Effector memory CD8-positive, alpha-beta T cell (primary cell): ENCODE measurements at places on chromosomes 4 and X.

DNA sequence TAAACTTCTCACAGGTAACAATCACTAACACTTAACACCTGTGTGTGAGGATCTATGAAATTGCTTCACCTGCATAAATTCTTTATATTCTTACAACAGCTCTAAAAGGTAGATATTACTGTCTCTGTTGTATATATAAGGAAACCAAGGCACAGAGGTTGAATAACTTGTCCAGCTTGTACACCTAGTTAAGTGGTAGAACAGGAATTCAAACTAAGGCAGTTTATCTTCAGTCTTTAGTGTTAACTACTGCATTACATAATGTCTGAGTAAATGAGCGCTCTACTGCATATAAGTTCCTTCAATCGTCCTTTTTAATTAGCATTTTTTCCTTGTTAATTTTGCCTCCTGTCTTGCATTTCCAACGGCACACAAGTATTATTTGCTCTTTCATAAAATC lies 15.0 kb downstream of the USP9X start:
- no peak for DNase-seq

GRCh38 chrX:66039944-66040343 lies at the start of gene VSIG4:
VSIG4 (minus strand) TSS chrX:66040080; CDS start chrX:66039998, 82 bp downstream.
- DNase-seq = no peak

- no peak for DNase-seq
Measured at GRCh38 chr4:166284221-166284620, 411.2 kb downstream of the TLL1 start.

GRCh38 chrX:22081475-22082092 lies 49.5 kb downstream of the PHEX start:
- DNase-seq = peak; percentile 5

DNA sequence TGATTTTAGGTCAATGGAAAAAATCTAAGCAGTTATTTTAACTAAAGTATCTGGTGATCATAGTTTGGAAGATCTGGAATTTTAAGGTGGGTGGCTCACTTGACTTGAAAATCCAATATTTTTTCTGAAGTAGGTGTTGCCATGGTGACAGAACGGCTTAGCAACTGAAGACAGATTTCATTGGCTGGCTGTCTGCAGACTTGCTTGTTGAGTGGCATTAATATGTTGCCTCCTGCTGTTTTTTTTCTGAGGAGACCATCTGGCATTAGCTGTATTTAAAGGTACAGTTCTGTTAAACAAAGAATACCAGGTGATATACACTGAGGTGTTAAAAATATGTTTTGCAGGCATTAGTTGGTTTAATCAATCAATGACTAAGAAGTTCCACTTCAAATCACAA lies 19.8 kb downstream of the CPE start:
- no peak for DNase-seq

DNA sequence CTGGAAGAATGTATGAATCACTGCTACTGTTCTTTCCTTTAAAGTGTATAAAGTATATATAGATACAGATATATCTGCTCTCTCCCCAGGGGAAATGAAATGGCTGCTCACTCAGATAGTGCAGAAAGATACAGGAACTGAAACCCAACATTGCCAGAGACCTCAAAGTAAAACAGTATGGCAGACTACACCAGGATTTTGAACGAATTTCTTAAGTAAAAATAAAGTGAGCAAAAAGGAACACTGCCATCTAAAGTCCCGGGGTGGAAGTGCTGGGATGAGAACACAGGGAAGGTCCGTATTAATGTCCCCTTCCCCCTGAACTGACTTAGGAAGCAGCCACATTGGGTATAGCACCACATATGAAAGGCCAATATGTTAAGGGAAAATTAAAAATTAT lies 93.4 kb downstream of the TMA16 start:
- DNase-seq = no peak

- DNase-seq = no peak
Measured at GRCh38 chr4:55834086-55834795, 14.7 kb downstream of the EXOC1L start.

DNA sequence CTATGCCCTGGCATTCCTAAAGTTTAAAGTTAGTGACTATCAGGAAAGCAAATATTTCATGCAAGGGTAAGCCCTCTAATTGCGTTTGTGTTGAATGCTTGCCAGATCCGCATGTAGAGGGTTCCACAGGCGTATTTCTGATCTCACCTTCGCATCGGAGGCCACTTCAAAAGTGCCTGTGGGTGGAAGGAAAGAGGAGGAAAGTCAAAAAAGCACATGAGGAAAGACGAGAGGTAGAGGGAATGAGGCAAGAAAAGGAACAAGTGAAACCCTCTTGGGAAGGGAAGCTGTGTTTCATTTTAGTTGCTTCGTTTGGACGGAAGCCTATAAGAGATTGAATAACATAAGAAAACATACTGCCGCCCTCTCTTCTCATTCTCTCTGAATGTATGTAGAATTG lies 628.8 kb downstream of the SPRY1 start:
- no peak for DNase-seq

DNA sequence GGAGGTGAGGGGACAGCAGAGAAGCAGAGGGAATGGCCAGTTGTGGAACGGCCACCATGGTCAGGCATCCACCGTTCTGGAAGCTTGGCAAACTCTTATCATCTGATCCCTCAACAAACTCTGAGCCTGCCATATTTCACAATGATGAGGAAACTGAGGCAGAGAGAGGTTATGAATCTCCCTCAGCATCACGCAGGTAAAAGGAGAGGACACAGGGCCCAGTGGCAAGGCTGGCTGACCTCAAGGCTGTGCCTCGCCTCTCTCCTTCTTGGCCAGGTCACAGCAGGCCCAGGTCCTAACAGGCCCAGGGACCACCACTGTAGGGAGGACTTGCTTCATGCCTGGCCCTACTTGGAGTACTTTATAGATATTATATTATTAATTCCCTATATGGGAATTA lies 242.8 kb downstream of the EVC2 start:
- no peak for DNase-seq

DNA sequence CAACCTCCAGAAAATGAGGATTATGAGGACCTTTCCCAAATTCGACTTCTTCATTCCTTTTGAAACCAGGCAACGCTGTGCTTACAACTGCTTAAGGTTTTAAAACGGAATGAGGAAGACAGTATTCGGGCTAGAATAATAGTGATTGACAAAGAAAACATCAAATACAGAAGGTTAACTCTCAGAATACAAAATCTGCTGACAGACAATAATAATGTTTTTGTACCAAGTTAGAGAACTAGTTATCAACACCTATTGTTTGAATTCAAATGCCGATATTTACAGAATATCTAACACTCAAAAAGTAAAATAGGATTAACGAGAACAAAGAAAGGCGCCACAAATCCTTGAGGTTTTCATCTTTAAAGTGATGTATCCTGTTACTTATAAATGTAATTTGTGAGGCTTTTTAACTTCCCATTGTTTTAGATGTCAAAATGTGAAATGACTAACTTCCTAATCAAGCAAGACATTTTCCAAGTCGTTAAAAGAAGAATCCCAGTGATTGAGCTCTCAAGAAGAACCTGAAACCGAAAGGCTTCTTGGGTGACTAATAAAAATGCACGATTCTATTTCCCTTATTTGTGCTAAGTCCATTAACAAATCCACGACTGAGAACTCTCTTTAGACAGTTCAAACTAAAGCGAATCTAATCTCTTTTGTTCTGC lies 118.3 kb downstream of the SORBS2 start:
- DNase-seq = no peak

- DNase-seq = no peak
Measured at GRCh38 chr4:156594624-156595023, 377.0 kb downstream of the PDGFC start.

DNA sequence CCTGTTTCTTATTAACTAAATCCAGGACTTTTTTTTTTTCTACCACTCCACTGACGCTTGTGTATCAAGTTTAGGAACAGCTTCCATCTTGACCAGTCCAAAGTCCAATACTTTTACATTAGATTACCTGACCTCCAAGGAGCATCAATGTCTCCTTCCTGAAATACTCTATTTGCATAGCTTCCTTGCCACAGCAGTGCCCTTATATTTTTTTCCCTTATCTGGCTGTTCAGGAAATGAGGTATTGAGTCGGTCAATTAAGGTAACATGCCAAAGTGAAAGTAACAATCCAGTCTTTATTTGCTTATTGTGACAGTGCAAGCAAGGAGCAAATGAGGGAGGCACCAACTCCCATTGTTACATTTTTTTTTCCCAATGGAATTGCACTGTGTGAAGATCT lies 730.8 kb upstream of the NDST4 start:
- DNase-seq = no peak

- DNase-seq = no peak
Measured at GRCh38 chr4:70901607-70901983, 574 bp upstream of the MOB1B start.

GRCh38 chr4:67983333-67983732 lies 20.0 kb upstream of the TMPRSS11A start:
- DNase-seq = no peak

- DNase-seq = no peak
Measured at GRCh38 chr4:85606505-85606904, 131.6 kb downstream of the ARHGAP24 start.

- no peak for DNase-seq
Measured at GRCh38 chr4:7128234-7128633, 60.4 kb upstream of the GRPEL1 start.

- no peak for DNase-seq
Measured at GRCh38 chr4:54662123-54662522, 4.4 kb downstream of the KIT start.

DNA sequence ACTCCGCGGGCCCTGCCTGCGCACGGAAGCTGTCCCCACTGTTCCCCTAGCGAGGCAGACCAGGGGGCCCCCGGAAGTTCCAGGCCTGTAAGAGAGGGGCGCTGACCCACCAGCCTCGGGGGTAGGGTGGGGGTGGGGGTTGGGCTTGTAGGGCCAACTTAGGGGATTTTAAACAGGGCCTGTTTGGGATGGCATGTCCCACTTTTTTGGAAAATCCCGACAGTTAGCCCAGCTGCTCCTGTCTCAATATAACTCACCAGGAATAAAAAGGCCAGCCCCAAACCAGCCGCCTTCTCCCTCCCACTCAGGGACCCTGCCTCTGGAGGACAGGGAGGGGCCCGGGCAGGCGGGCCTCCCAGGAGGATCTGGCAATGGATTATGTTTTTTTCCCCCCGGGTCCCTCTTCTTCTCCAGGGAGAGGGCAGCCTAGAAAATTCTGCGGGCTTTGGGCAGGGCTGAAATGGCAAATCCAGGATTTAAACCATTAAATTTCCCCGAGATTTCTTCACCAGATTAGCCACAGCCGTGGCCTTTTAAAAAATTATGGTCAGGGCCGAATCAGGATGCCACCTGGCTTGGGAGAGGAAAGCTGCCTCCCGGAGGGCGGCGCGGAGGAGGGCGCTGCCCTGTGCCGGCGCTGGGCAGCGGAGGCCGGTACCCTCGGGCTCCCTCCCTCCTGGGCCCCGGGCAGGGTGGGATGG lies 957 bp downstream of the PPP2R2C start:
- DNase-seq = no peak

- DNase-seq = no peak
Measured at GRCh38 chrX:70998411-70999027, 67.6 kb upstream of the SLC7A3 start.

DNA sequence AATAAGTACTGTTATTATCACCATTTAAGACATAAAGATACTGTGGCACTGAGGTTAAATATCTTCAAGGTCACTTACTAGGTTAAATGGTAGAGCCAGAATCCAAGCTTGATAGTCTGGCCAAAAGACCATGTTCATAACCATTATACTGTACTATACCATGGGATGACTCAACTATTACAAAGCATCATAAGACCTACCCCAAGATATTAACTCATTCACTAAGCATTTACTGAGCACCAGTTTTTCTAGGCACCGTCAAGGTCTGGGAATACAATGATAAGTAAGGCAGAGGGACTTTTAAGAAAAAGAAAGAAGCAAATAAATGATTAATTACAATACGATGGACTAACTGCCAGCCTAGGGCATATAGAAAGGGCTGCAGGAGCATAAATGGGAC lies 95.5 kb upstream of the KCTD8 start:
- no peak for DNase-seq

GRCh38 chr4:119032921-119033685 lies 102.5 kb upstream of the MYOZ2 start:
- no peak for DNase-seq

GRCh38 chrX:8749697-8750096 lies 17.8 kb upstream of the ANOS1 start:
- no peak for DNase-seq

- DNase-seq = no peak
Measured at GRCh38 chr4:150952167-150952845, 62.8 kb downstream of the LRBA start.

DNA sequence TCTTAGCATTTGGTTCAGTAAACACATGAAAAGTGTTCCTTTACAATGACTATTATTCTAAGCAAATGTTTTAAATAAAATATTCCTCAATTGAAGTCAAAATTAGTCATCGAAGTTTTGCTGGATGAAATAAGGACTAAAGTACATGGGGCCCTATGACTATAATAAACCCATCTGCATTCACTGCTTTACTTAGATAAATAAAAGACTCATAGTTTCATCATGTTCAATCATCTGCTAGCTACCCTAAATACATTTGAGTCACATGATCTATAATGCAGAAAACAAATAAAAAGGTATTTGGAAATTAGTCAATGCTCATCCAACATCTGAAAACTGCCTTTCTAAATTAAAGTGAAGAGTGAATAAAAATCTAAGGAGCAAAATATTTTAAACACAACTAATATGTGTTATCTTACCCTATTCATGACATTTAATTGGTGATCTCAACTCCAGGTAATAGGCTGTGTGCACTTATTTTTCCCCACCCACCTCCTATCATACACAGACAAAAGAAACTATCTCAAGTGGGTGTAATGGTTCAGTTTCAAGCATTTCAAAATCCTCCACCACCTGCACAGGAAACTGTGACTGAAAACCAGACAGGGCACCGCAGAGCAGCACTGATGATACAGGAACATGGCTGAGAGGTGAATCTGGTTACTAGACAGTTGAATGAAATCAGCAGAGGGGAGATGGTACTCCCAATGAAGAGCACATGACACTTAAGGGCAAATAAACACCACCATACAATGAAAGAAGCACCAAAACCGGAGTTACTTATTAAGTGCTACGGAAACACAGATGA lies 78.6 kb downstream of the CAMK2D start:
- peak; percentile 38 for DNase-seq

- DNase-seq = no peak
Measured at GRCh38 chr4:173287486-173287885, 46.7 kb downstream of the HMGB2 start.

DNA sequence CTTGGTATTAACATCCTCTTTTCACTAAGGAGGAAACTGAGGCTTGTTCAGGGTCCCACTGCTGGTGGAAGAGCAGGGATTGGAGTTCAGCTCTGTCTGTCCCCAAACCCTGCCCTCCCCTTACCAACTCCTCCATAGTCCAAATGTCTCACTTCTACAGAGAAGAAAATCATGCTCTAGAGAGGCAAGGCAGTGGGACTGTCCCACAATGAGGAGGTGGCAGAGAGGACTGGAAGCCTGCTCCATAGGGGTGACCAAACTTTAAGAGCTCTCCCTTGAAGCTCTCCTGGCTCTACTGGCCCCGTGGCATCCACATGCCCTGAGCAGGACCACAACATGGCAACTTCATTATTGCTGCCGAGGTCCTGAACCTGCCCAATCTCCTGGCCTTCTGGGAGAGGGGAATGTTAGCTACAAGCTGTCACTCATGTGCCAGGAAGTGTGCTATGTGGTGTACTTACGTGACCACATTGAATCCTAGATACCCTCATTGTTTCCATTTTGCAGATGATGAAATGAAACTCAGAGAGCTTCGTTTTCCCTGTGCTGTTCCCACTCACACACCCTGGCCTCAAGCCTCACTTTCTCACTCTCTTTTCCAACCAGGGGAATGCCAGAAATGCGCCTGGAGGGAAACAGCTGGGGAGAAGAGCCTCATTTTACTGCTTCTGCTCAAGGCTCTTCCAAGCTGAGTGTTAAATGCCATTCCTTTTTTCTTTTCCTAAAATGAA lies 71.5 kb downstream of the ANAPC4 start:
- DNase-seq = no peak

GRCh38 chr4:54082168-54082567 lies 17.8 kb upstream of the CHIC2 start:
- no peak for DNase-seq
